ENCODE measurements at places on chromosomes 1 and 21.

GRCh38 chr1:22810378-22810777, 99.7 kb downstream of the EPHB2 start:
- DNase-seq = no peak

DNA sequence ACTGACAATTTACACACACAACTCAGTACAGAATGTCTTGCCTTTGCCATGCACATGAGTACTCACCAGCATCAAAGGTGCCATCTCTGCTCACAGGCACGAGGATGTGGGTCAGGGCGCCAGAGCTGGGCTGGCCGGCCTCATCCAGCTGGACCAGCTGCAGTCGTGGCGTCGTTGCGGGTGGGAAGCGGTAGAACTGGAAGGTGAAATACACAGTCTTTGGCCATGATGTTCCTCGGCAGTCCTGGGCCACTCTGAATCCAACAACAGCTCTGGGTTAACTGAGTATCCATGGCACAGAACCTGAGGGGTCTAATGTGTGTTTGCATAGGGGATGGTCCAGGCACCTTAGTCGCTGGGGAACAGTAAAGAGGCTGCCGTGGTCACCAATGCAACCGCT, 87.7 kb downstream of the NPHP4 start:
- no peak for DNase-seq

- no peak for DNase-seq
Observed at GRCh38 chr1:203322500-203323179, 17.3 kb downstream of the BTG2 start.

GRCh38 chr1:28926629-28927265, 12.4 kb downstream of the EPB41 start:
- no peak for DNase-seq

GRCh38 chr1:167127661-167128060, 33.8 kb downstream of the STYXL2 start:
- DNase-seq = no peak

- no peak for DNase-seq
Observed at GRCh38 chr1:84833194-84833593, 59.8 kb downstream of the LPAR3 start.

DNA sequence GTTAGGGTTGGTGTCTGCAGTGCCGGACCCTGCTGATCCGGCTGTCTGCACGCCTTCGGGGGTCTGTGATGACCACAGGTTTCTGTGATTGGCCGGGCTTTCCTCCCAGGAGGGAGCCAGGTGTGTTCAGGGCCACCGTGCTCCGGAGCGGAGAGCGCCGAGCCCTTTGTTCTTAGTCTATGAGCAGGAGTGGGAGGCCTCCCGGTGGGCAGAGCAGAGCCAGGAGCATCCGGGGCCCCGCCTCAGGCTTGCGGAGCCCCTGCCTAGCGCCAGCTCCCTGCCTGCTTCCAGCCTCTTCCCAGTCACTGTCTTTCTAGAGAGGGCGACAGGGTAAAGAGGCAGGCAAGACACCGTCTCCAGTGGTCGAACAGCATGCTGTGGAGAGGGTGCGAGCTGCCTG, 31.8 kb downstream of the KCNAB2 start:
- DNase-seq = no peak

DNA sequence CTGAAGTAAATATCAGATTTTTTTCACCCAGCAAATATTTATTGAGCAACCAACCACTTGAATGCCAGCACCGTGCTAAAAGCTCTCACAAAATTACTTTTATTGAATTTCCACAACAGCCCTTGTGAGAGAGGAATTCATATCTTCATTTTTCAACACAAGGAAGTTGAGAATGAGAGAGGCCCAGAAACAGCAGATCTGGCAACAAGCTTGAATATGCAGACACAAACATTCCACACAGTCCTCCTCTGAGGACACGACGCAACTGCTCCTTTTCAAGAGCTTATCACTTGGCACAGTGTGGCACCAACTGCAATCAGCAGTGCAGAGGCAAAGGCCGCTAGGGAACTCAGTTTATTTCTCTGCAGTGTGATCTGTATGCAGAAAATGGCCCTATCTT, 32.2 kb upstream of the IFNAR2 start:
- no peak for DNase-seq

- no peak for DNase-seq
Observed at GRCh38 chr1:15088281-15088971, 65.1 kb upstream of the TMEM51 start.

Measured in stimulated activated naive CD4-positive, alpha-beta T cell treated with Interleukin-2 at 50 U/mL for 16 hours (primary cell).